Endodermal cell (in vitro differentiated cells): ENCODE measurements at places on chromosomes 6 and 20. TPM values are rescaled to one million over a fixed set of nuclear protein-coding genes. Genes with fewer than 3 reads are reported as not detected.
A peak's percentile ranks its signal among the peaks of the same experiment; 100 is the strongest.

GRCh38 chr6:170258407-170258806, 32.5 kb downstream of the DLL1 start:
- DNase-seq = no peak

DNA sequence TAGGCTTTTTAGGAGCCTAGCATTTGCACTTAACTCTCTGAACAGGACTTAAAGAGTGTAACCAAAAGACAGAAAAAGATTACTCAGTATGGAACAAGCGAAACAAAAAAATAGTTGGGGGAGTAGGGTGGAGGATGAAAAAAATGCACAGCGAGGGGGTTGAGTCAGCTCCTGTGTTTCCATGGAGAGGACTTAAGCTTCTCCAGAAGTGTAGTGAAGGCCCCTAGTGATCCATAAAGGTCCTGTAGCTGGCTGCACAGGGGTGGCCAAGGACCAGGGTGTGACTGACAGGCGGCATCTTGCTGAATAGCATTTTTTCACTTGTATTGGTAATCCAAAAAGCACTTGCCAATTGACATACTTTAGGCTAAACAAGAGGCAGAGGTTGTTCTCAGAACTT, 533.9 kb downstream of the RFPL4B start:
- no peak for DNase-seq

GRCh38 chr6:35677456-35677855, 11.3 kb downstream of the FKBP5 start:
- DNase-seq = no peak

DNA sequence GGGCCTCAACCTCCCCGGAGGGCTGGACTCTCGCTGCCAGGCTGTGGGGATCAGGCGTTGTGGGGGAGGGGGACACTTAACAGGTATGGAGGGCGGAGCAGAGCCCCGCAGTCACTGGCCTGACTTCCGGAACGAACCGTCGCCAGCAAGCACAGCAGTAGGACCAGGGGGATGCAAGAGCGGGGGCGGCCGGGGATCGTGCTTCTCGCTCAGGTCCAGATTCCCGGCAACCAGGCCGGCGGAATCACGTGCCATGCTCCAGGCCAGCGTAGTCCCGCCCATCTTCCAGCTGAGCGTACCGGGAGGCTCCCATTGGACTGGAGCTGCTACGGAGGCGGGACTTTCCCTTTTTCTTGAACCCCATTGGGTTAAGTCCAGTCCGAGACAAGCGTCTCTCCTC, 10.0 kb upstream of the POU5F1 start:
- DNase-seq = peak; percentile 75

DNA sequence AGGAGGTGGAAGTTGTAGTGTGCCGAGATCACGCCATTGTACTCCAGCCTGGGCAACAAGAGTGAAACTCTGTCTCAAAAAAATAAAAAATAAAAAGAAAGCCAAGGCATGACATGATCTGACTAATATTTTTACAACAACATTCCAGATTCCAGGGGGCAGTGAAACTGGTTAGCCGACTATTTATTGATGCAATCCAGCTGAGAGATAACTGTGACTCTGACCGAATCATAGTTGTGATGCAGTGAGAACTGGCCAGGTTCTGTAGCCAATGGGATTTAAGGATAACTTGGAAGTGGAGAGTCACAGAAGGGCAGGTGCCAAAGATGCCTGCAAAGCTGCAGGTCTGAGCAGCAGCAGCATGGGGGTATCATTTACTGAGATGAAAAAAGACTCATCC, 82.9 kb upstream of the TSHZ2 start:
- DNase-seq = no peak

DNA sequence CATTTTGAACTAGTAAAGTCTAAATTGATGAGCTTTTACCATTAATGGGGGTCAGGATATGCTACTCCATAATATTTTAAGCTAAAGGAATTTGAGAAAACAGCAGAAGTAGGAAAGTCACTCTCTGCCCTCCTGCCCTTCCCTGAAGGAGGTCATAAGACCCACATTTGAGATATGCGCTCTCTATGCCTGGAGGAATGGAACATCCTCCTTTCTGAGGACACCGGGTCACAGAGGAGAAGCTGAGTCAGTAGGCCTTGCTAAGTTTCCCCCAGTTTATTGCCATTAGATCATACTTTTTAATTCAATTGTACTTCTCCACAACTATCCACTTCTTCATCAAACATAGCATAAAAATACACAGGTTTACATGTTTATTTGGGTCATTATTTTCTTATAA, 40.3 kb downstream of the AKAP7 start:
- DNase-seq = no peak

The PGBD1 gene
- 8.1 and 8.7 TPM in 2 replicates for total RNA-seq

The RUNX2 gene
- 0.20 and 0.26 TPM in 2 replicates for total RNA-seq

The GPR6 gene
- total RNA-seq = 0.16 and 0.24 TPM in 2 replicates

The SLC4A11 gene
- total RNA-seq = 11.5 and 12.4 TPM in 2 replicates
